ENCODE measurements at places on chromosomes 6 and 20.

DNA sequence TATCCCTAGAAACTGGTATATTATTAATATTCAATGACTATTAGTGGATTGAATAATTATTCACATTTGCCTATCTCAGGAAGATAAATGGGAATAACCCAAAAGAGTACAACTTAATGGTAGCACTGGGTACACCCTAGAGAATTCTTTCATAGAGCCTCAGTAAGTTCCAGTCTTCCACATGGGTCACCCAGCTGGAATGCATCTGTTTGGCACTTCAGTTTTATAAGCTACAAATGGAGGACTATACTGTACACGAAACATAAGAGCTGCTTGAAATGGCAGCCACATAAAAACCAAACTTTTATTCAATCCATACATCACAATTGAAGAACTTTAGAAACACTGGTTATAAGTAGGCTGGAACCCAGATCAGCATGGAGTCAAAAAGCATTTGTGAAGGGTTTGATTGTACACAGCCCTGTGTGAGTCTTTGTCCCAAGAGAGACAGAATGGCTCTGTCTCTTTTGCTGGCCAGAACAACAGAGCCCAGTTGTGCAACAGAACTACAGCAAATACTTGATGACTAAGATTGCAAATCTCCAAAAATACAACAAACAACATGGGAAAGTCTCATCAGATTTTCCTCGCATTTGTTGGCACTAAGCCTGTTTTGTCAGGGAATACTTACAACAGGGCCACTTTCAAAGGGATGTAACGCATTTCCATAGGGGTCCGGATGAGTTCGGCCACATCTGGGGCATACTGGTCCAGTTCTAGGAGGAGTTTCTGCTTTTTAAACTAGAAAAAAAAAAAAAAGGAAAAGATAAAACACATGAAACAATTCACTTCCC, 39.5 kb downstream of the PIGU start:
- no peak for DNase-seq

GRCh38 chr20:17835240-17835933, 133.2 kb downstream of the SNX5 start:
- no peak for DNase-seq

DNA sequence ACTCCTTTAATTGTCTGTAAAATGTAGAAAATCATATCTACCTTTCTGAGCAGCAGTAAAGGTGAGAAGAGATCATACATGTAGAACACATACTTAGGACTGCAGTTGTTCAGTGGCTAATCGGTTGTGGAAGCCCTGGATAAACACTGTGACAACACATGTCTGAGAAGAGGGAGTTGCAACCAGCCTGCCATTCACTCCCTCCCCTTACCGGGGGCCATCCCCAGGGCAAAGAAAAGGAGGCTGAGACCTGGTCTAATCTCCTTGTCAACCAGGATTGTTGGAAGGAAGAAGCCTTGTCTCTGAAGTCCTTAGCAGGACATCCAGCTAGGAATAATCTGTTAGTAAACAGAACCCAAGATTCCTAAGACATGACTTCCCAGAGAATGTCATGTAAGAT, 462.5 kb upstream of the AGPAT4 start:
- DNase-seq = no peak

- no peak for DNase-seq
These were observed 21.0 kb downstream of the PHACTR3 start for GRCh38 chr20:59625214-59625922.

DNA sequence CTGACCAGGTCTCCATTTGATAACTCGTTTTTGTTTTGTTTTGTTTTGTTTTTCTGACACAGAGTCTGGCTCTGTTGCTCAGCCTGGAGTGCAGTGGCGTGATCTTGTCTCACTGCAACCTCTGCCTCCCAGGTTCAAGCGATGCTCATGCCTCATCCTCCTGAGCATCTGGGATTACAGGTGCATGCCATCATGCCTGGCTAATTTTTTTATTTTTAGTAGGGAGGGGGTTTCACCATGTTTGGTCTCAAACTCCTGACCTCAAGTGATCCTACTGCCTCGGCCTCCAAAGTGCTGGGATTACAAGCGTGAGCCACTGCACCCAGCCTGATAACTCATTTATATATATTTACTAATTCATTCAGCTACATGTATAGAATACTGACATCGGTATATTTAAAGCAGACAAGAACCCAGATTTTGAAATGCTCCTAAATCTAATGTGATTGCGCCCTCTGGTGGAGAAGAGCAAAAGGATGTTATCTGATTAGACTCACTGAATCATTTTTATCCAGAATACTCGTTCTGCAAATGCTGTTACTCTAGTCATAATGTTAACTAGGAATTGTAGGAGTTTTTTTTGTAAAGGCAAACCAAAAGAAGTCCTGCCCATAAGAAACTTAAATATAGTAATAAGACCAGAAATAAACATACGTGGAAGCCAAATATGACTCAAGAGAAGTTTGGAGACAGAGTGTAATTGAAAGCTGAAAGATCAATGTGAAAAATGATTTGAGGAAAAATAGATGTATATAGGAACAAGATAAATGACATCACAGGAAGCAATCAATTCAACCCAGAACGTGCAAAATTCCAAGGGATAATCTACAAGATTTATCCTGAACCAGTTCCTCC, 5.3 kb upstream of the COL12A1 start:
- peak; percentile 79 for DNase-seq

DNA sequence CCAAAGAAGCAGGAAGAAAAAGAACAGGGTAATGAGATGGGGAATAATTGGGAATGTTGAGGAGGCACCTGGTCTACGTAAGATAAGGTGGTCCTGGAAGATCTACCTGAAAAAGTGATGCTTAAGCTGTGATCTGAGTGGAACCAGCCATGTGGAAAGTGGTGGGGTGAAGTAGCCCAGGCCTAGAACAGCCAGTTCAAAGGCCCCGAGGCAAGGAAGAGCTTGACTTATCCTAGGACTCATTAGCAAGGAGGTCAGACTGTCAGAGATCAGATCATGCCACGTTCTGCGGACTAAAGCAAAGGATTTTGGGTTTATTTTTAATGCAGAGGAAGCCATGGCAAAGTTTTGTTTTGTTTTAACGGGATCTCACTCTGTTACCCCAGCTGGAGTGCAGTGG, 5.1 kb downstream of the SYCP2L start:
- no peak for DNase-seq

DNA sequence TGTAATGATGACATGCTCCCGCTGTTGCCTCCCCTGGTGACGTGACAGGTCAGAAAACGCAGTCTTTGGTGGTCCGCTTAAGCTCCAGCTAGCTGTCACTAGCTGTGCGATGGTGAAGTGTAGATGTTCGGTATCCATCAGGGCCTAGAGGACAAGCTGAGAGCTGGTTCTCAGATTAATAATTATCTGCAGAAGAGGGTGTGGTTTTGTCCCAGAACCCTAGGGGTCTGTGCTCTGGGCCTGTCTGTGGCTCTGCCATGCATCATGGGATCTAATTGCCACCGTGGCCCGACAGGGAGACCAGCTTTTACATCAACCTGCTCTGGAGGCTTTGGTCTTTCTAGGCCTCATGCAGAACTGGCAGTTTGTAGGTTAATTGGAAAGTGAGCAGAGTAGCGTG, 34.1 kb downstream of the ERMARD start:
- DNase-seq = no peak

DNA sequence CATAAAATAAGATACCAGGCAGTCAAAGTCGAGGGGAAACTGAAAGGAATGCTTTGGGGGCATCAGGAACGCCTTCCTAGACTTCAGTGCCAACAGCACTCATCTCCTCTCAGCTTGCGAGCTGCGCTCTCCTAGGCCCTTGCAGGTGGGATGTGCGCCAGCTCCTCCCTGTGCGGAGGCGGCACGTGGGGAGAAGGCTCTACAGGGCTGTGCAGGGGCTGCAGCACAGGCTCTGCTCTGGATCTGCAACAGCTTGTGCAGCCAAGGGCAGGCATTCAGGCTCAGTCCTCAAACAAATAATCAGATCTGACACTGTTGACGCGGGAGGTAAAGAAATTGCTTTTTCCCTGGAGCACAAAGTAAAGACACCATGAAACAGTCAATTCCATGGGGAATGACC, 144.8 kb downstream of the TTLL2 start:
- DNase-seq = no peak

- no peak for DNase-seq
These were observed 103.2 kb upstream of the TIAM2 start for GRCh38 chr6:154891901-154892300.

GRCh38 chr20:51995551-51995951, 193.2 kb upstream of the SALL4 start:
- no peak for DNase-seq

DNA sequence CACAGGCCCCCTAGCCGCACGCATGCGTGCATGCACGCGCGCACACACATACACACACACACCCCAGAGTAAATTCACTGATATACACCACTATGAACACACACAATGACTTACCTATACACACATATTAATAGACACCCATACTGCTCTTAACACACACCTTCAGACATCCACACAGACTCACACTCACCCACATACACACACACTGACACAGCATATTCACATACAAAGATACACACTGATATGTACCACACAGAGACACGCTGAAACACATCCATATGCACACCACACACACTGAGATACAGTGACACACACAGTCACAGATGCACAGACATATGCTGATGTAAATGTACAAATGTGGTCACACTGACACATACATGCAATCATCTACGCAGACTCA, 5.6 kb downstream of the SGK2 start:
- DNase-seq = no peak

GRCh38 chr6:47134476-47135189, 92.5 kb upstream of the ADGRF1 start:
- DNase-seq = no peak

- DNase-seq = no peak
These were observed 55.4 kb downstream of the NFATC2 start for GRCh38 chr20:51487076-51487475.

GRCh38 chr6:112128208-112128607, 40.8 kb downstream of the FAM229B start:
- no peak for DNase-seq

GRCh38 chr6:121670511-121670910, 235.1 kb downstream of the GJA1 start:
- no peak for DNase-seq

DNA sequence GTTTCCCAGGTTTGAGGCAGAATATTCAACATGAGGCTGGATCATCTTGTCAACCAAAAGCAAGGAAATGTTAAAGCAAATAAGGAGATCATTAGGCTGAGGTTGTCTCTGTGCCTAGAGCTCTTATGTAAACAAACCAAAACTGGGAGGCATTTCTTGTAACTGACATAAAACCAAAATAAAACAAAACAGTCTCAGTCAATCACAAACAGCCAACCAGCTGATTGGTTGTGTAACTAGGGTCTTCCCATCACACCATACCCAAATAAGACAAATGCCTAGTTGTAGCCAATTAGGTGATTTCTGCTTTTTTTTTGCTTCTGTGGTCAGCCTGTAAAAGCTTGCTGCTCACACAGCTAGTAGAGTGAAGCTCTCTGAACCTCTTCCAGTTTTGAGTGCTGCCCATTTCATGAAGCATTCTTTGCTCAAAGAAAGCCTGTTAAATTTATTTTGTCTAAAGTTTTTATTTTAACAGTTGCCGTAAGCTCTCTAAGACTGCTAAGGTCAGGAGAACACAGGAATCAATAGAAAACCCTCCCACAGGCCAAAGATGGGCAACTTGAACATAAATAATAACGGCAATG, 8.9 kb upstream of the FITM2 start:
- no peak for DNase-seq

- no peak for DNase-seq
These were observed 38.5 kb downstream of the RBM38 start for GRCh38 chr20:57429580-57430200.

DNA sequence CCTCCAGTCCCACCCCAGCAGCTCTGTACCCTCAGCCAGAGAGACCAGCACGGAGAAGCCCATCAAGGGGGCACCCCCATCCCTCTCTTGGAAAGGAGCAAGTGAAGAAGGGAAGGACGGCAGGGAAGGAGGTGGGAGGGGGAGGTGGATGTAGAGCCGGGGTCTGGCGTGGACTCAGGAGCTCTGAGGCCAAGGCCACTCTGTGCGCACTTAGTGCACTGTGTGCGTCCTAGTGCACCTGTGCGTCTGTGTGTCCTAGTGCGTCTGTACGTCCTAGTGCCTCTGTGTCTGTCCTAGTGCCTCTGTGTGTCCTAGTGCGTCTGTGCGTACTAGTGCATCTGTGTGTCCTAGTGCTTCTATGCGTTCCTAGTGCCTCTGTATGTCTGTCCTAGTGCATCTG, 54.2 kb downstream of the DSTN start:
- DNase-seq = no peak

DNA sequence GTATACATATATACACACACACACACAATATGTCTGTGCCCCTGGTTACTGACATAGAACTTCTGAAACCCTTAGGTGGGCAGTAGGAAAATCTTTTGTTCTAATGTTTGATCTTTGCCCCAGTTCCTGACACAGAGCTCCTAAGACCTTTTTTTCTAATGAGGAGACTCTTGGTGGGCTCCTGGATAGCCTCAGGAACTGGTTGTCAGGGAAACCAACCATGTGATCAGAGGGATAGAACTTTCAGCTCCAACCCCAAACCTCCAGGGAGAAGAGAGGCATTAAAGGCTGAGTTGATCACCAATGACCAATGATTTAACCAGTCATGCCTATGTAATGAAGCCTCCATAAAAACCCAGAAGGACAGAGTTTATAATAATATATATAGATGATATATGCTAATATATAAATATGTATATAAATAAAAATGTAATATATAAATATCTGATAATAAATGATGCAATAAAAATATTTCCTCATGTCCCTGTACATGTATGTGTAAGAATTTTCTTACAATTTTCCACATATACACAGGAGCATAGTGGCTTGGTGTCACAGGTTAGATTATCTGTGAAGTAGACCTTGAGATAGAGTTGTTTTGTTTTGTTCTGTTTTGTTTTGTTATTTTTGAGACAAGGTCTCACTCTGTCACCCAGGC, 93.3 kb downstream of the GPX5 start:
- no peak for DNase-seq

GRCh38 chr6:124882579-124883393, 79.5 kb upstream of the RNF217 start:
- no peak for DNase-seq

- DNase-seq = peak; percentile 58
These were observed 3.5 kb downstream of the GNMT start for GRCh38 chr6:42963855-42964605.

DNA sequence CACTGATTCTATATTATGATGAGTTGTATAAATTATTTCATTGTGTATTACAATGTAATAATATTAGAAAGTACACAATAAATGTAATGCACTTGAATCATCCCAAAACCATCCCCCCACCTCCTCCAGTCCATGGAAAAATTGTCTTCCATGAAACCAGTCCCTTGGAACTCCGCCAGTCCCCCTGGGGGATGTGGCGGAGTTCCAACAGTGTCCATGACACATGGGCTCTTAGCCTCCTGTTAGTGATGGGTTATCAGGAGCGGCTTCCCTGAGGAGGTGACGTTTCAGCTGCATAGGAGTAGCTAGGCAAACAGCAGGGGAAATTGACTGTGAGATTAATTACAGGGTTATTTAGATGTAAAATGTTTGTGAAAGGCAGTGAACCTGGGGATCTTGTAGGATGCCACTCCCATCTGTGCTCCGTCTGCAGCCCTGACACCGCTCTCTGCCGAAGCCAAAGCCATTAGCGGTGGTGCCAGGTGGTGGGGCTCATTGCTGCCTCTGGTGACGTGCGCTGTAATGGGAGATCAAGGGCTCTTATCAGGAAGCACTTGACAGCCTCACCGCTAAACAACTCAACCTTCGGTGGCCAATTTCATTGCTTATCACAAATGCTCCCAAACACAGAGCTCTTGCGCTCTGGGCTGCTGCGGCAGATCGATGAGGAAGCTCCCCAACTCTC, 81.6 kb upstream of the MC3R start:
- DNase-seq = no peak
